ENCODE measurements at places on chromosomes 11 and 22. TPM values are rescaled to one million over a fixed set of nuclear protein-coding genes. Genes with fewer than 3 reads are reported as not detected.

GRCh38 chr11:17026487-17027082 lies 12.4 kb upstream of the PLEKHA7 start:
- DNase-seq: no peak

GRCh38 chr11:108852701-108853100 lies 187.8 kb downstream of the DDX10 start:
- no peak for DNase-seq

GRCh38 chr11:94629741-94630140 lies 62.6 kb downstream of the PIWIL4 start:
- no peak for DNase-seq

DNA sequence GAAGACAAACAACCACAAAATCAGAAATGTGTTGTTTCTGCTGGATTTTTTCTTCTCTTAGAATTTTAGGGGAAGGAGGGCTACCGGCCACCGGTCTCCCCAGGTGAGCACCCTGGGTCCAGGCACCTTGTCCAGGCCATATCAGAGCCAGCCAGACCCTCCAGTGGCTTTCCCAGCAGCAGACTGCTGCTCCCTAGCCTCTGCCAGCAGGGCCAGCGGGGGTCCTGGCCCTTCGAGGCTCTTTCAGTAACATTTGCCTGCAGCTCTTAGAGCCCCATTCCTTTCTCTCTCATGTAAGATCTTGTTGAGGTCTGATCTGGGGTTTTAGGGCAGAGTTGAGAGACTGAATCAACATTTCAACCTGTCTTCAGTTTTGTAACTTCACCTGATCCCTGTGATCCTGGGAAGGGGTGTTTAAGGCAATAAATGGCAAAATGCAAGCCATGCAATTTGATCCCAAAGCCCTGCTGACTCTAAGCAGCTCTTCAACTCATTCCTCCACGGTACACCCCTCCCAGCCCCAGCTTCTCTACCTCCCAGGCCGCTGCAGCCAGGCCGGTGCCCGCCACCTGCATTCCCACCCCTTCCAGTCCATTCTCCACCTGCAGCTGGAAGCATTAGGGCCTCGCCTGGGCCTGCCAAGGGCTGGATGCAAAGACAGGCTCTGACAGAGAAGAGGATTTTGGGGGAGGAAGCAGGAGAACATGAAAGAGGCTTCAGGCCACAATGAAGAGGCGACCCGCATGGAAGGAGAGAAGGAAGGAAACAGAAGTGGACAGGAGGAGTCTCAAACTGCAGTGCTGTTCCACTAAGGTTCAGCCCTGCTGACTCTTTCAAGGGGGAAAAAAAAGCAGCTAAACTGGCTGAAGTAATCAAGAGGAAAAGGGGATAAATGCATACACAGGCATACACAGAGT lies 113.0 kb upstream of the FGF3 start:
- DNase-seq: no peak

C11orf16 gene
- not detected for total RNA-seq

GRCh38 chr11:109696191-109696897 lies 274.4 kb downstream of the C11orf87 start:
- DNase-seq: no peak

DNA sequence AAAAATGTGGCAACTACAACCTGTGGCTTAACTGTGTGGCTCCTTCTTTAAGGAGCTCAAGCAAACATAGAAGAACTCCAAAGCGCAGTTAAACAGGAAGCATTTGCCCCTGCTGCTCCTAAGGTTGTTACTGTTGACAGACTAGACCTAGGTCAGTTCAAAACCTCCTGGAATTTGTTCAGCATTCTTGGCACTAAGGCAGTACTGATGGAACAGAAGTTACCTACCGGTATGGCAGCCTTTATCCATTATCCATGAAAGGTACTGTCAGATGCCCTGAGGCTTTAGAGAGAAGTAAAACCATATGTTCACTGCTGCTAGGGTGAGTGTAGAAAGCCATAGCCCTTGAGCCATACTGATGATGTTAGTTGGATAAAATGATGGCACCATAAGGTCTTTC lies 916.5 kb upstream of the FAT3 start:
- DNase-seq: no peak

- DNase-seq: no peak
Observed at GRCh38 chr22:25751174-25751581, 9.2 kb downstream of the MYO18B start.

GRCh38 chr11:47270331-47271271 lies 668 bp downstream of the MADD start:
- no peak for DNase-seq

NPAS4 gene
- not detected for total RNA-seq

SESN3 gene
- 28.2 TPM for total RNA-seq

ACAT1 gene
- total RNA-seq: 71.0 TPM

INSC gene
- 3.2 TPM for total RNA-seq

DNA sequence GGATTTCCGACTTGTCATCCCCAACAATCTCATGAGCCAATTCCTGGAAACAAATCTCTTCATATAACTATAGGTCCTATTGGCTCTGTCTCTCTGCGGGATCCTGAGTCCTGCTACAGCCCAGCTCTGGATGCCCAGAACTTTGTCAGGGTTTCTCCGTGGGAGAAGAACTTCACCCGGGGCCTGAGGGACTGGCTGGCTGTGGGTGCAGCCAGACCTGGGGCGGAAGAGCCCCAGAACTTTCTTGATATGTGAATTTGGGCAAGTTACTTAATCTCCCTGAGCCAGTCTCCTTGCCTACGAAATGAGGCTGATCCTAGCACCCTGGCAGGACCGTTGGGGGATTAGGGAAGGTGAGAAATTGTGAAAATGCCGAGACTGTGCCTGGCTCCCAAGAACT lies 6.6 kb upstream of the TRIM29 start:
- DNase-seq: no peak

PDGFB gene
- total RNA-seq: 4.7 TPM

RIMBP3C gene
- not detected for total RNA-seq

GRCh38 chr22:42363892-42364291 lies 68.3 kb downstream of the NFAM1 start:
- DNase-seq: no peak

- DNase-seq: no peak
Observed at GRCh38 chr22:20940186-20940651, 23.0 kb downstream of the CRKL start.

DNA sequence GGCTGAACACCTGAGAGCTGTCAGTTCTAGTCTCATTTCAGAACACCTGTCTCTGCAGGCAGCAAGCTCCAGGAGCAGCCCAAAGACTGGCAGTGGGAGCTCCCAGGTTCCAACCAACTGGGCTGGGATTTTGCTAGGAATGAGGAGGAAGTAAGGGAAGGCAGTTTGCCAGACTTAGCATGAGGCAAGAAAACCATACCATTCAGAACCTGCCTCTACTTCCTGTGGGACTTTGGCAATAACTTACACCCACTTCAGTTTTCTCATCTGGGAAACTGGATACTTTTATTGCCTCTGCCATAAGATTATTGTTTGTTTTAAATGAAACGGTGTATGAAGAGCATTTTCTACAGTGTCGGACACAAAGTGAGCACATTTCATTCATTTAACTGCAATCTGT lies 363.7 kb upstream of the ISX start:
- DNase-seq: no peak

DNA sequence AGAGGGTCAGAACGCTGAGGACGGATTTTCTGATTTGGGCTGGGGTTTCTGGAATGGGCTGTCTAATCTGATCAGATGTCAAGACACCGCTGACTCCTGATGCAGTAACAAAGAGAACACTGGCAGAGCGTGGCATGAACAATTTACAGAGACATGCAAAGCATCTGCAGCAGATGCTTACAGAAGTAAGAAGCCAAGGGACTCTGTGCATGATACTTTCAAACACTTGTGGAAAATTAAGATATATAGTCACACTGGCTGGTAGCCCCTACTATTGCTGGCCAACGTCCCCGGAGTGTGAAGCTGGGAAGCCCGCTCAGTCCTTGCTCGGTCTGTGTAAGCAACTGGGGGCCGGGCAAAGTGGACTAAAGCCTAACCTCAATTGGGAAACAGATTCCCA lies 903.7 kb downstream of the BRD1 start:
- no peak for DNase-seq

PIWIL4 gene
- 3.2 TPM for total RNA-seq

GRCh38 chr22:36587289-36588154 lies 58.6 kb upstream of the EIF3D start:
- no peak for DNase-seq

DNA sequence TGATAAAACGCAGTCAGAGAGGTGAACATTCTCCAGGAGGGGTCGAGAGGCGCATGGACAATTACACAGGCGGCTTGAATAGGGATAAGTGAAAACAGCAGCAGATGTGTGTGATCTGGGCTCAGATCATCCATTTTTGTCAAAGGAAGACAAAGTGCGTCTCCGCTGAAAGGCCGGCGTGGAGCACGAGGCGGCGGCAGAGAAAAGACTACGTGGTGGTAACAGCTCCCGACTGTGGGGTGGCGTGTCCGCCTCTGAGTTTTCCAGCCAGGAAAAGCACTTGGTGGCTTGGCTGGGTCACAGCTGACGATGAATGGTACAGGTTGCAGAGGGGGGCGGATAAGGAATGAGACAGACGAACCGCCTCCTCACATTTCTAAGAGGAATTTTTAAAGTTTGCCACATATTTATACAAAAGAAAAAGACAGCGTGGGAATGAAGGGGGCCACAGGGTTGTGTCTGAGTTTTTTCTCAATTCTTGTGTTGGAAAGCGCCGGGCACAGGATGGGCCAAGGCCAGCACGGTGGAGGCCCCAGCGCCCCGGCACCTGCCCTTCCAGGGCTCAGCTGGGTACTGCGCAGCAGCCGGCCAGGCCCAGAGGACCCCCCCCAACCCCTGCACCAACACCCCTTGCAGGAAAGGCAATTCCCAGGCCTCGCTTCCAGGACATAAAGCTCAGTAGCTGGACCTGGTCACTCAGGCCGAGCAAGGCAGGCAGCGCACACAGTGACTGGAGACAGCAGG lies 80.4 kb downstream of the TRMU start:
- DNase-seq: no peak

PKDREJ gene
- not detected for total RNA-seq

DNA sequence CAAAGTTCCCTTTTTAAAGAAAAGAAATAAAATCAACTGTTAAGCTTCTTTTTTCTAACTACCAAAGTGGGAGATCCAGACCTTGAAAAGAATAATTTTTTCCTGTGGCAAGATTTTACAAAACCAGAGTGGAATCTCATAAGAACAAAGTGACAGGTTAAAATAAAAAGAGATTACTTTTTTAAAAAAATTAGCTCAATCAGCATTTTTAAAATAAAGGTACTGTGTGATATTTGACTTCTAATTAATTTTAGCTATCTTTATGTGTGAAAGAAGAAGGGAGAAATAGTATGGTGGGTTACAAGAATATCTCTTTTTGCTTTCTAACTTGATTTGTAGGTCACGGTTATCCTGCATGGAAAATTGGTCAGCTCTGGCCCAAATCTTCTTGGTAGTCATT lies 92.8 kb upstream of the ALKBH3 start:
- no peak for DNase-seq

DNA sequence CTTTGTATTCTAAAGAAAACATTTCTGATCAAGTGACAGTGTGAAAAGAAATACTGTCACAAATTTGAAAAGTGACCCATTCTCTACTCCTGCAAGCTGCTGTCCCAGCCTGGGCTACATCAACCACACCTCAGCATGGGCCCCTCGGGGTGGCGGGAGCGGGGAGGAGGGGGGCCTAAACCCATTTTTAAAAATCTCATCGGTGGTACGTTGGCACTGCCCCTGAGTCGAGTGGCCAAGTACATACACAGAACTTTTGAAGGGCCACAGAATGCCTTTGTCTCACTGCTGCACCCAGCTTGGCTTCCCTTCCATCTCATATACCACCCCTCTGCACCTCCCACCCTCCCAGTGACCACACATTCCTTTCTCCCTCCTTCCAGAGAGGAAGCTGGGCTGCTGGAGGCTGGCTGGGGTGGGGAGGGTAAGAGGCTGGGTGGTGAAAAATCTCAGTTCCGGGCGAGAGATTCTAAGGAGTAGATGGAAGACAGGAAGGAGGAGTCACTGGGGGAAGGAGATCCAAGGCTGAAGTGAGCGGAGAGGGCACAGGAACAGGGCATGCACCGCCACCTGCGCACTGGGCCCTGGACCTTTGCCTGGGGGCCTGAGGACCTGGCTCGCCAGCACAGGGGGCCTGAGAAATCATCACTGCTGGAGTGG lies 21.1 kb downstream of the FXYD6 start:
- DNase-seq: no peak

Measured in vagina (tissue), 2 donors.